ENCODE measurements at places on chromosomes 6 and 20. TPM values are rescaled to one million over a fixed set of nuclear protein-coding genes. Genes with fewer than 3 reads are reported as not detected.

- no peak for DNase-seq
- no peaks in the 10 kb centered on the region for H3K4me1 ChIP-seq
- H3K27ac ChIP-seq, result no peak overlapping the region
- no peak overlapping the region for H3K4me3 ChIP-seq
- no peaks in the 10 kb centered on the region for H3K27me3 ChIP-seq
- H3K36me3 ChIP-seq, result no peaks in the 10 kb centered on the region
Observed at GRCh38 chr20:64264091-64264490, 8.5 kb downstream of the PCMTD2 start.

- DNase-seq, result peak; percentile 29
- H3K27me3 ChIP-seq, result no peaks in the 10 kb centered on the region
- H3K4me3 ChIP-seq, result no peak overlapping the region
- no peak overlapping the region for H3K27ac ChIP-seq
Observed at GRCh38 chr6:168120390-168121302, 41.6 kb upstream of the FRMD1 start.

DNA sequence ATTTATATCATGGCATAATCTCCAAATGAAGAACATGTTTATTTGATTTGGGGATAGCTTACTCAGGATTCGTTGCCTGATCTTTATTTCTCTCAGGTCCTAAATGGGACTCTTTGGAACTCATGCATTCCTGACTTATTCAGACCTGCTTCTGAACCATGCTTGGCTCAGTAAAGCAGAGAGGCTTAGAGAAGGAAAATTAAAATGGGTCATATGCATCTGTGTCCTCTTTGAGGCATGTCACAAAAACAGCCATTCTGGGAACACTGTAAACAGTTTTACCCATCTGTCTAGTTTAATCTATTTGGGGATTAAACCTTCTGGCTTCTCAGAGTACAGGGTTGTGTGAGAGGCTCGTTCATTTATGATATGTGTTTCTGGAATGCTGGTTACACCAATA is 1017.3 kb downstream of the KIF16B start:
- no peaks in the 10 kb centered on the region for H3K27me3 ChIP-seq
- H3K4me1 ChIP-seq, result no peaks in the 10 kb centered on the region
- no peaks in the 10 kb centered on the region for H3K36me3 ChIP-seq
- no peak overlapping the region for H3K27ac ChIP-seq
- no peak overlapping the region for H3K4me3 ChIP-seq

DNA sequence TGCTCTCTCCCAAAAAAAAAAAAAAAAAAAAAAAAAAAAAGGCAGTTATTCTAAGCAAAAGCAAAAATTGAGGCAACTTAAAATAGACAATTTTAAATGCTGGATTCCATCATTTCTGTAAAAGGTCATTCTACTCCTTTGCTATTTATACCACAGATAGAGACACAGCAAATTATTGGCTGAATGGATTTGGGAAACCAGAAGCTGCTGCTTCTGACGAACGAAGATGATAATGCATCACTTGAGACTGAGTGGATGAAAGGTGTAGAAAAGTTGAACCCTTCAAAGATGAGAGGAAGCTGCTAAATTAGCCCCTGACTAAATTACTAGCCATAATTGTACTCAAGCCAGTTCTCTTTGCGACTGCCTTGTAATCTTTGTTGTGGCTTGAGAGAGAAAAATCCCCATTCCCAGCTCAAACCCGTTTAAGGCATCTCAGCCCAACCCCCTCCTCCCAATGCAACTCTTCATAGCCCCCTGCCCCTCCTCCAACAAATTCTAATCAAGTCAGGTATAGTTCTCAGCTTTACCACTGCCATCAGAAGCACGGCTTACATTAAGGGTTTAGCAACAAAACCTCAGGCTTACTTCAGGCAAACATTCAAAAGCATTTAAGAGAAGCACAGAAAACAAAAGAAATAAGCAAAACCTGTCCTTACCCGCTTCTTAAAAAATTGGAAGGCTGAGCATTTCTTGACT is 1.0 kb downstream of the SGK1 start:
- peak overlapping the region; percentile 35 for H3K4me3 ChIP-seq
- DNase-seq, result no peak
- no peak overlapping the region for H3K27ac ChIP-seq
- no peaks in the 10 kb centered on the region for H3K27me3 ChIP-seq

GRCh38 chr20:52610749-52611148 is 361.4 kb upstream of the TSHZ2 start:
- H3K4me3 ChIP-seq, result no peak overlapping the region
- no peaks in the 10 kb centered on the region for H3K27me3 ChIP-seq
- DNase-seq, result no peak
- H3K4me1 ChIP-seq, result no peaks in the 10 kb centered on the region

- no peaks in the 10 kb centered on the region for H3K27me3 ChIP-seq
- no peaks in the 10 kb centered on the region for H3K36me3 ChIP-seq
- no peak overlapping the region for H3K4me3 ChIP-seq
Observed at GRCh38 chr6:57313009-57313408, 4.4 kb upstream of the PRIM2 start.

- no peak overlapping the region for H3K4me3 ChIP-seq
- 0 out of 2 replicates have a peak overlapping the region, but pooled peaks have one; percentile 12 for H3K27ac ChIP-seq
- no peaks in the 10 kb centered on the region for H3K27me3 ChIP-seq
- no peak for DNase-seq
Observed at GRCh38 chr20:58877976-58878360, 25.5 kb downstream of the GNAS start.

DNA sequence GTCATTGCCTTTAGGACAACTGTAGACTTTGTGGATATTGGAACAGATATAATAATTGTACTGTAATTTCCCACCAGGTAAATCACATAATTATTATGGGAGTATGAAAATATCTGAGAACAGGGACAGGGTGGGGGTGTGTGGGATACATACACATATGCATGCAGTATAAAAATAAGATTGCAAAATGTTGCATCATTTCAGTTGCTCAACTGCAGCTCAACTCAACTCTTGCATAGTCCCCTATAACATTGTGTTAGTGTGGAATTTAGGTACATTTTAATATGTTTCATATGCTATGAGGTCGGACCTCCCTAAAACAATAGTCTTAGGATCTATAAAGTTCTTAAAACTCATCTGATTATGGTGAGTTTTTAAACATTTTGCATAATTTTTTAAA is 275.0 kb upstream of the FLRT3 start:
- no peaks in the 10 kb centered on the region for H3K27me3 ChIP-seq
- no peak overlapping the region for H3K27ac ChIP-seq
- H3K36me3 ChIP-seq, result no peaks in the 10 kb centered on the region
- no peak overlapping the region for H3K4me3 ChIP-seq
- H3K4me1 ChIP-seq, result no peaks in the 10 kb centered on the region

Gene LINC00237
- total RNA-seq, result 0.69 TPM

Gene SAMD3
- 1.9 TPM for total RNA-seq

Gene FAM83D
- 62.6 TPM for total RNA-seq

Gene TBX18
- total RNA-seq, result not detected

Gene IBTK
- total RNA-seq, result 23.1 TPM

Gene REV3L
- total RNA-seq, result 6.6 TPM
